NCI-H1694 (cell line): ENCODE measurements at places on chromosomes 3 and 15.

GRCh38 chr3:55885721-55886120 is 398.6 kb upstream of the WNT5A start:
- no peak for DNase-seq

- DNase-seq = no peak
Observed at GRCh38 chr15:99681990-99682389, 51.2 kb downstream of the LYSMD4 start.

GRCh38 chr3:187139895-187140253 is 578 bp upstream of the RPL39L start:
- DNase-seq = no peak

DNA sequence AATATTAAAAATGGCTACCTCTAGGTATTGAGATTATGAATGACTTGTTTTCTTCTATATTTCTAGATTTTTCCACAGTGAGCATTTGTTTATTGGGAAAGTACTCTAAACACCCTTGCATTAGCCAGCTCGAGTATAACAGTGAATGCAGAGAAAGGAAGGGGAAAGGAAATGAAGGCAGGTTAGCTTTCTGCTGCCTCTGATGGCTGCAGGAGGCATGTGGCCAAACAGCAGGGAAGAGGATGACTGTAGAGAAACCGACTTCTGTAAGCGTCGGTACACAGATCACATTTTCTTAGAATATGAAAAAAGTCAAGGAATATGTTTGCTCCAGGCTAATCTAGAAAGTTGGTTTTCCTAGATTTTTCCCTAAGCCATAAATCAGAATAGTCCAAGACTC is 19.8 kb downstream of the GNB5 start:
- DNase-seq = no peak

GRCh38 chr3:178341636-178342035 is 194.6 kb upstream of the KCNMB2 start:
- DNase-seq = no peak

- no peak for DNase-seq
Observed at GRCh38 chr3:182412066-182412465, 381.2 kb upstream of the ATP11B start.

- DNase-seq = no peak
Observed at GRCh38 chr3:112777811-112778210, 68.9 kb downstream of the CD200R1L start.

GRCh38 chr3:123090728-123091531 is 24.1 kb downstream of the PDIA5 start:
- DNase-seq = no peak

GRCh38 chr3:72354486-72354885 is 493.8 kb downstream of the SHQ1 start:
- no peak for DNase-seq

- DNase-seq = no peak
Observed at GRCh38 chr3:44554626-44555592, at the start of gene ZKSCAN7. TSS of gene ZKSCAN7 (plus strand) at chr3:44555193. CDS start at chr3:44557048, 1,855 bp downstream.

DNA sequence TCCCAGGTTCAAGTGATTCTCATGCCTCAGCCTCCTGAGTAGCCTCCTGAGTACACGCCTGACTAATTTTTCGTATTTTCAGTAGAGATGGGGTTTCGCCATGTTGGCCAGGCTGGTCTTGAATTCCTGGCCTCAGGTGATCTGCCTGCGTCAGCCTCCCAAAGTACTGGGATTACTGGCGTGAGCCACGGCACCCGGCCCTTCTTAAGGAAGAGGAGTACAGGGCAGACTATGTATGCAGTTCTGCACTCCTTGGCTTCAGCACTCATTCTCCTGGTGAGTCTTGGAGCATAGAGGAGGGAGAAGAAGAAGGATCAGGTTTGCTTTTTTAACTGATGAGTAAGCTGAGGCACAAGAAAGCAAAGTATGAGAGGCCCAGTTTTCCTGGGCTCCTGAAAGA is 99.8 kb upstream of the HACD2 start:
- DNase-seq = no peak

DNA sequence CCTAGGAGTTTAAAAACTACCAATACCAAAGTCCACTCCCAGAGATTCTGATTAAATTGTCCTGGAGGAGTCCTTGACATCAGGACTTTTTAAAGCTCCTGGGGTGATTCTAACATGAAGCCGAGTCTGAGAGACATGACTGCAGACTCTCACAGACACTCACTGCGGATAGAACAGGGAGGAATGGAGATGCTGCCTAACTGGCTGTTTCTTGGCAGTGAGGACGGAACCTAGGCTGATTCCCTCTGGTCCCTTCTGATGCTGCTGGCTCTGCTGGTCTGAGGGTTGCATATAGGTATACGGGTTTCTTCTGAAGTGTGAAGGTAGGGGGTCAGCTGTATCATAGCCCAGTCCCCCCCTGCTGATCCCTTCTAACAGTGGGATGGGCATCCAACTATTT is 1.3 kb upstream of the HRG start:
- no peak for DNase-seq

GRCh38 chr15:52912172-52912571 is 122.0 kb upstream of the ONECUT1 start:
- no peak for DNase-seq

DNA sequence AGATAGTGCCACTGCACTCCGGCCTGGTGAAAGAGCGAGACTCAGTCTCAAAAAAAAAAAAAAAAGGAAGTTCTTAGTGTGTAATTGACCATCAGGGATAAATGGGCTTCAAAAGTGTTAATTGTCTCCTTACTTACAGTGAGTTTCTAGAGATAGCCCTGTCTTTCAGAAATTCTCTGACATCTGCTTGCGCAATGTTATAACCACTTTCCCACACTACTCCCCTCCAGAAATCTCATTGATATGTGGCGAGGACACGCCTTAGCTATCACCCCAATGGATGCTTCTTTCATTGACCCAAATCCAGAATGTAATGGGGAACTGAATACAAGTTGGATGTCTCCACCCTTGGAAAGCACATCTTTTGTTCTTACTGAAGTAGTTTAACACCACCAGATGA is 70.9 kb downstream of the GMPS start:
- DNase-seq = no peak

GRCh38 chr3:129687586-129688125 is 81.2 kb upstream of the PLXND1 start:
- no peak for DNase-seq

DNA sequence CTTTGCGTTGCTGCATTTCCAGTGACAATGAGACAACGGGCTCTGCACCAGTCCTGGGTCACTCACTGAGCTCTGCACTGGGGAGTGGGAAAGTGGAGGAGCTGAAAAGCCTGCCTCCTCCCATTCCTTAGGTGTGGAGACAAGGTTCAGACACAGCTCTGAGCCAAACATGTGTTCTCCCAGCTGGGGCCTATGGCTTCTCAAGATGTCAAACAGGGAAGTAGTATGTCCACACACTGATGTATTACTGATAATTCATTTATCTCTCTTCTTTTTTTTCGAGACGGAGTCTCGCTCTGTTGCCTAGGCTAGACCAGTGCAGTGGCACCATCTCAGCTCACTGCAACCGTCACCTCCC is 90.2 kb upstream of the SLC4A7 start:
- DNase-seq = no peak

DNA sequence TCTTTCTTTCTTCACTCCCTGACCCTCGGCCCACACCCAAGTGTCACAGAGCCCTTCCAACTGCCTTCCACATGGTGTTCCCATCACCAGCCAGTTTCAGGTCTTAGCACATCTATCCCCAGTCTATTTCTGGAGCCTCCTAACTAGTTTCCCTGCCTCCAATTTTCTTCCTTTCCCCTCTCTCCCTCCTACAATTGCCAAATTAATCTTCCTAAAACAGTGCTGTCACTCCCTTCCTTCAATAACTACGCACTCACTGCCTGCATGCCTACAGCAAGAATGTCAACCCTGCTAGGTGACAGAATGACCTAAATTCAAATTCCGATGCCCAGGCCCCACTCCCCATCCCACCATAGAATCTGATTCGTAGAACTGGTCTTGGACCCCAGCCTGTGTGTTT is 36.1 kb upstream of the CA12 start:
- no peak for DNase-seq

DNA sequence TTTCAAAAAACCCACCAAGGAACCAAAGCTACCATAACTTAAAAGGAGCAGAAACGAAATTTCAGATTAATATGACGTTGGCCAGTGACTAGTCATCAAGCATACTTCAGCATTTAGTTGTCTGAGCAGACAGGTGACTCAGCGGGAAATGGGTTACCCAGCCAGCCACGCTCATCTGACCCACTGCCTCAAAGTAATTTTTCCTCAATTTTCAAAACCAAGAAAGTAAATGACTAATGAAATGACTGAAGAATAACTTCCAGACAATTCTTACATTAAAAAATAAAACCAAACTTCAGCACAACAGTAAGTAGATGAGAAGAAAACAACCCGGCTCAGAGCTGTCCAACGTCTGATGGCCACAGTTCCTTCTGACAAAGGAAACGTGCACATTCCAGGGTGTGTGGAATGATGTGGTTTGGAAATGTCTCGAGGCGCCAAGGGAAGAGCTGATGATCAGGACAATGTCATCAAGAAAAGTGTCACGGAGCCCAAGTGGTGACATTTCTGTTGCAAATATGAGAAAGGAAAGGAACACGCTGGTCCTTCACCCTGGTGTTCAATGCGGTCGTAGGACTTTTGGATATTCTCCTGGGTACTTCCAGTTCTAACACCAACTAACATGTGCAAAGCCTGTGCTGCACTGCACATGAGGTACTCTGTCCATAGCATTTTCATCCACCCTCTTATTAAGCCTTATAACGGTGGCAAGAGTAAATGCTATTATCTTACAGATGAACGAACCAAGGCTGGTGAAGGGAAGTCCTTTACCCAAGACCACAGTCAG is 79.1 kb downstream of the FOXP1 start:
- no peak for DNase-seq

DNA sequence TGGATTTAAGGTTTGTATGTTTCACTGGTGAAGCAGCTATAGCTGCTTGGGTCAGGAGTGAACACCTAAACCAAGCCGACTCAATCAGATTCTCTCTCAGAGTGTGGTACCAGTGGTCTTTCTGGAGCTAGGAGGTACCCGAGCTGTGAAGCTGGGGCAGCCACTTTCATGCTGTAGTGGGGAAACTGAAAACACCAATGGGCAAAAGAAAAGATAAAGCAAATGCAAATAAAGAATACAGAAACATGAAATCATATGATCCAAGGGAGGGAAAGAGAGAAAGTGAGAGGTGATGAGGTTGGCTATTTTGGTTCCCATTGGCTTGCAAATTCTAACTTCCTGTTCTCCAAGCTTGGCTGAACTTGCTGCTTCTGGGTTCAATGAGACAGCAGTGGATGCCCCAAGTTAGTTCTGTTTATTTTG is 212.3 kb upstream of the CFAP20DC start:
- DNase-seq = no peak

DNA sequence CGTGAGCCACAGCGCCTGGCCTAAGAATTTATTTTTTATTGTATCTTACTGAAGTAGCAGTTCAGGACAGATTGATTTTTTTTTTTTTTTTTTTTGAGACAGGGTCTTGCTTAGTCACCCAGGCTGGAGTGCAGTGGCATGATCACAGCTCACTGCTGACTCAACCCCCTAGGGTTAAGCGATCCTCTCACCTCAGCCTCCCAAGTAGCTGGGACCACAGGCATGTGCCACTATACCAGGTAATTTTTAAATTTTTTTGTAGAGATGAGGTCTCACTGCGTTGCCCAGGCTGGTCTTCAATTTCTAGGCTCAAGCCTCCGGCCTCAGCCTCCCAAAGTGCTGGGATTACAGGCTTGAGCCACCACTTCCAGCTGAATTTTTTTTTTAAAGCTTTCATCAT is 99.8 kb upstream of the HERC1 start:
- no peak for DNase-seq

DNA sequence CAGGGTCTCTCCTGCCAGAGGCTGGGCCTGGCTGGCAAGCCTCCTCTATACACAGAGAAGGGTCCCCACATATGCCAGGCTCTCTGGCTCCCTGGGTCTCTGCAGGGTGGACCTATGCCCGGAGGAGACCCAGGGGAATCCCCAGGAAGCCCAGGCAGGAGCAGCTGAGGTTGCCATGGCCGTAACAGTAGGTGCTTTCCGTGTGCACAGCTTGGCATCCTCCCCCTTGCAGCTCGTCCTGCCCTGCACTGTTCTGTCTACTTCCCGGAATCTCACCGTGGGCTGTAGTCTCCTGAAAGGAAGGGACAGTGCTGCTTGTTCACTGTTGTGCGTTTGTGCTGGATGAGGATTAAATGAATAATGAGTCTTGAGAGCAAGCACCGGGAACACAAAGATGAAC is 47.8 kb downstream of the DAPK2 start:
- DNase-seq = no peak

DNA sequence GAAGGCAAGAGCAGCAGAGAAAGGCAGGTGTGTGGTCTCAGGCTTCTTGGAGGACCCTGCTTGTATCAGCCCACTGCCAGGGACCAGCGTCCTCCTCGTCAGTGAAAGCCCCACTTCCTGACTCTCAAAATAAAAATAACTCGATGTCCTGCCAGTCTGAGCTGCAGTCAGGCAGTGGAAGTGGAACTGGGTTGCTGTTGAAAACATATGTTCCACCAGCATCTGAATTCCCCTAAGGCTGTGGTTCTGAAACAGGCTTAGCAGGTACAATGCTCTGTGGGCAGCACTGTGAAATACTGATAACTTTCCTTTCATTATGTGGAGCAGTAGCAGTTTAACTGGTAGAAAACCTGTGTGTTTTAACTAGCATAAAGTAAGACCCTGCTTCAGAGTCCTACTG is 121.6 kb upstream of the EIF1B start:
- DNase-seq = no peak

DNA sequence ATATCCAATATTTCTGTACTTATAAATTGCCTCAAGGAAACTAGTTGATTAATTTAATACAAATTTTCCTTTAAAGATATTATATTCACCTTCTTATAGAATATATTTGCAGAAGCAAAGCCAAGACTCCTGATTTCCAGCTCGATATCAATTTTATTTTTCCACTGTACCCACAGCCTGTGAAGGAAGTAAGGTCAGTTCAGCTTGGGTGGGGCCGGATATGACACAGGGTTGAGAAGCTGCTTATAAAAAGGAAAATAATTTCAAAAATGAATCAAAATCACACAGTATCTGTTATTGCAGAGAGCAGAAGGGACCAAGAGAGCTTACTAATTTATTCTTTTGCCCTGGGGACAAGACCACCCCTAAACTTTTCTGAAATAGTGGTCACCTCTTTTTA is 491.4 kb downstream of the TUSC7 start:
- no peak for DNase-seq

DNA sequence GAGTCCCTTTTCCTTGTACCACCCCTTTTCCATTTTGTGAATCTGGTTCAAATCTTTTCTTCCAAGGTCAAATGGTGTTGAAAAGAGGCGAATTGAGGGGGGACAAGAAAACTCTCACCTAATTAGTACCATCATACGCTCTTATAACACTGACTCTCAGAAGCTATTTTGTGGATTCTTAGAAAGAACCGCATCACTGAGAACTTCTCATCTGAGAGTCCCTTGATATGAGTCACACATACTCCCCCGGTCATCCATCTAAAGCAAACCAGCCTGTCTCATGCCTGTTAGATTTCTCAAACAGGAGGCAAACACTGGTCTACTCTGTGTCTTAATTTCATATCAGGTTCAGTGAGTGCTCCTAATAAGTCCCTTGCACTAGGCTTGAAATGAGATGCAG is 76.5 kb upstream of the SPRED1 start:
- DNase-seq = no peak

GRCh38 chr3:38114875-38115644 is 21.9 kb downstream of the ACAA1 start:
- DNase-seq = no peak
